ENCODE measurements at places on chromosomes 6 and 20. TPM values are rescaled to one million over a fixed set of nuclear protein-coding genes. Genes with fewer than 3 reads are reported as not detected.

LTB gene
- not detected for total RNA-seq

DNA sequence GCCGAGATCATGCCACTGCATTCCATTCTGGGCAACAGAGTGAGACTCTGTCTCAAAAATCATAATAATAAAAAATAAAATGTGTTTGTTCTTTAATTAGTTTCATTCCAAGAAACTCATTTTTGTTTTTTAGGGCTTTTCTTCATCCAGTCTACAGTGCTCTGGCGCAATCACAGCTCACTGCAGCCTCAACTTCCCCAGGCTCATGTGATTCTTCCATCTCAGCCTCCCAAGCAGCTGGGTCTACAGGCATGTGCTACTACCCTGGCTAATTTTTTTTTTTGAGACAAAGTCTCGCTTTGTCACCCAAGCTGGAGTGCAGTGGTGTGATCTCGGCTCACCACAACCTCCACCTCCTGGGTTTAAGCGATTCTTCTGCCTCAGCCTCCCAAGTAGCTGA lies 143.6 kb upstream of the JARID2 start:
- no peak for DNase-seq

DNA sequence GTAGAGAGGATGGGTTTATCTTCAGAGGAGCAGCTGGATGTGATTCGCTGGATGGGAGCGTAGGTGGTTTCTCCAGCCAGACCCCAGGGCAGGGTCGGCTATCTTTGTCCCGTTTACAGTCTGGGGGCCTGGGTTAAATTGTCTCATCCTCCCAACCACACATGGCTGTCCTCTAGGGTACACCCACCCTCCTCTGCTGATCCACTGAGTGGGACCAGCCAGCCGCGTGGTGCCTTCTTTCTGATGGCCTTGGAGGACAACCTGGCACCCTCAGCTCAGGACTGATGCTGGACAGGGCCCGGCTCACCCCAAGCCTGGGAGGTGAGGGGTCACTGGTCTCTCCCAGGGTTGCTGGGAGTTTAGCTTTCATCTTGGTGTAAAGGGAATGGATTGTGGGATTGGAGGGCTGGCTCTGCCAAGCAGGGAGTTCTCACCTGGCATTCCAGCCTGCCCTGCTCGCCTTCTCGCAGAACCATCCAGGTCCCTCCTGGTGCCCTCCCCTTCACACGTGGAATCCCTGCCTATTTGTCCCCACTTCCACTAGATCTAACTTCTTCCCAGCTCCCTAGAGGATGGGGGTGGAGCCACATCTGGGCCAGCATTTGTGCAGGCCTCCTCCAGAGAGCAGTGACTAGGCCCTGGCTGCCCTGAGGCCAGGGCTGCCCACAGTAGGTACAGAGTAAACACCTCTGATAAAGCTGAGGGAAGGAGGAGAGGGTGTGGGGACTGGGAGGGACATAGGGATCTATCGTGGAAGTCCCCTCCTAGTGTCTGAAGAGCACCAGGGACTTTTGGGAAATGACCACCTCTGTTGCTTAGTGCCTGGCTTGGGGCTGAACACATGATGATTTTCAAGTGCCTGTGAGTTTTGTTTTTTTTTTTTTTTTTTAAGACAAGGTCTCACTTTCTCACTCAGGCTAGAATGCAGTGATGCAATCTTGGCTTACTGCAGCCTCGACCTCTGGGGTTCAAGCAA lies 1.6 kb downstream of the ITPR3 start:
- DNase-seq: peak; percentile 66

DNA sequence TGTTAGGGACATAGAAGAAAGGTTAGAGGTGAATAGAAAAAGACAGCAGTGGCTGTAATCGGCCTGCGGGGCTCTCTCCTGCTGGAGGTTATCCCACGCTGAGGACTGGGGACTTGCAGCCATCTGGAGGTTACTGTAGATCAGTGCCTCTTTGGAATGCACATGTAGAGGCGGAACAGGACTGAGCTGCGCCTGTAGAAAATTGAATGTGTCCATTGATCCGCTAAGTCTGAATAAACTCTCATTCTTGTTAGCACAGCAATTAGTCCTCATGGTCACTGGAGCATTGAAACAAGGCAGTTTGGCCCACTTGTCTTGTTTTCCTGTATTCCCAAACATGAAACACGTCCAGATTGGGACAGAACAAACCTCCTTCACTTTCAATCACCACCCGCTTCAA lies 46.3 kb upstream of the F13A1 start:
- DNase-seq: no peak

- no peak for DNase-seq
These were observed 22.9 kb downstream of the ERMARD start for GRCh38 chr6:169774347-169774746.

DNA sequence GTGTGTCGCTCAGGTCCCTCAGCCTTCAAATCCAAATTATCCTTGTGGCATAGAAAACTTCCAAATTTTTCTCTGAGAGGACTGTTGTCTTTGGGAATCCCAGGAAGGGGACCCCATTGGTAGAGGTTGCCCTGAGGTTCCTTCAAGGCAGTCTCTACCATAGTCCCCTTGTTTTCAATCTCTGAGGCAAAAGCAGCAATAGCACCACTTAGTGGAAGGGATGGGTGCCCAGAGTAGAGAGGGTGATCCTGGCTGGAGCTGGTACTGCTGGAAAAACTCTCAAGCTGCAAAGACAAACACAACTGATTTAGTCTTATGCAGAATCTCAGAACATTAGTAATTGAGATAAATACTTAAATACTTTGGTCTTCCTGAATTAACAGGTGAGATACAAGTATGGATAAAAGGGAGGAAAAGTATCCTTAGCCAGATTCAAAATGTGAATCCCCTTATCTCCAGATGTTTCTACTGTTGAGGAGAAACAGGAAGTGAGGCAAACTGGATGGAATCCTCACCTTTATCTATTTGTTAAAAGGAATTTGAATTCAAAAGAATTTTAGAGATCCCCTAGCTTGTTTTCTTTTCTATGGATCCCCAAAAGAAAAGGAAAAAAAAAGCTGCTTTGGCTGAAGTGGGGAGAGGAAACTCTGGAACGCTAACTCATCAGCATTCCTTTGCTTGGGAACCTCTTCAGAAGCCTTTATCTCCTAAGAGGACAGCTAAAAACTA lies 13.4 kb downstream of the ZNF318 start:
- DNase-seq: no peak

GRCh38 chr6:161963181-161963580 lies 689.3 kb upstream of the AGPAT4 start:
- no peak for DNase-seq

LY6G6D gene
- not detected for total RNA-seq

LGSN gene
- not detected for total RNA-seq

DNA sequence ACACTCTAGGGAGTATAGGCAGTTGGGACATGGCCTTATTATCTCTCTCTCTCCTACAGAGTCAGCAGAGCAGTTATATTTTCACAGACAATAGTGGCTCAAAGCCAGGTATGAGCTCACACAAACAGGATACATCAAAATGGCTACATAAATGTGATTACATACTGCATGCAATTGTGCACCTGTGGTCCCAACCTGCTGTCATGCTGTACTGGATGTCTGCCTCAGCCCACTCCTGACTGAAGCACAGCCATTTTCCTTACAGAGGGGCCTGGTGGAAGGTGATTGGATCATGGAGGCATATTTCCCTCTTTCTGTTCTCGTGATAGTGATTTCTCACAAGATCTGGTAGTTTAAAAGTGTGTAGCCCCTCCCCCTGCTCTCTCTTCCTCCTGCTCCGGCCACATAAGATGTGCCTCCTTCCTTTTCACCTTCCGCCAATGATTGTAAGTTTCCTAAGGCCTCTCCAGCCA lies 37.0 kb upstream of the SAMHD1 start:
- peak; percentile 32 for DNase-seq

DNA sequence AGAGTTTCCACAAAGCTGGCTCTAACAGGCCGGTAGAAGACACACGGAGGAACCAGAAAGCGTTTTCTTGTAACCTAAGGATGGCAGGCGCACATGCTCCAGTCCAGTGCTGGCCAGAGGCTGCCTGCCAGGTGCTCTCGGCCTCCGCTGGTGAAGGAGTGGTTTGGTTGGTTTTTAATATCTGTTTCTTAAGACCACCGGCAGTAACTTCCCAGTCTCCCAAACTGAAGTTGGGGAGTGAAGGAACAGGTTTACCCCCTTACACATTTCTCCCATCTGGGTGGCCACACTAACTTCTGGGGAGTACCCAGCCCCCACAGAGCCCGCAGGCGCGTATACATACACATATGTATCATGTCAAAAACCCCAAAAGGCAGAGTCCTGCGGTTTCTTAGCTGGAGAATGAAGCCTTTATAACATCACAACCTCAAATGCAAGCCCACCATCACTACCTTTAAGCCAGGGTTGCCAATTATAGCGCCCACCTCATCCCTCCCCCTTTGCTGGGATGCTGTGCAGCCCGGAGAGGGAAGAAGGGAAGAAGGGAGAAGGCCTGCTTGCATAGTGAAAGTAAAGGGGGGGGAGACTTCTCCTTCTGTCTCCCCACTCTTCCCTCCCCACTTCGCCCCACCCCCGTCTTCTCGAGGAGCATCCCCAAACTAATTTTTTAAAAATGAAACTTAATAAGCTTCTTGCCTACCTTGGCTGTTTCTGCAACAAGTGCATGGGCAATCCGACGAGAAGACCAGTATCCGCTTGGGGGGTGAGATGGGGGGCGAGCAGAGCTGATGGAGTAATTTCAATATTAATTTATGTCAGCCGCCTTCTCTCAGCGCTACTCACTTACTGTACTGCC lies 1.0 kb downstream of the TRERF1 start:
- peak; percentile 38 for DNase-seq

GRCh38 chr6:27129095-27129815 lies 118.2 kb upstream of the PRSS16 start:
- DNase-seq: no peak

- no peak for DNase-seq
These were observed 60.6 kb downstream of the IGF2R start for GRCh38 chr6:160029525-160029924.

GRCh38 chr6:144289006-144289405 lies 3.9 kb downstream of the UTRN start:
- no peak for DNase-seq

DNA sequence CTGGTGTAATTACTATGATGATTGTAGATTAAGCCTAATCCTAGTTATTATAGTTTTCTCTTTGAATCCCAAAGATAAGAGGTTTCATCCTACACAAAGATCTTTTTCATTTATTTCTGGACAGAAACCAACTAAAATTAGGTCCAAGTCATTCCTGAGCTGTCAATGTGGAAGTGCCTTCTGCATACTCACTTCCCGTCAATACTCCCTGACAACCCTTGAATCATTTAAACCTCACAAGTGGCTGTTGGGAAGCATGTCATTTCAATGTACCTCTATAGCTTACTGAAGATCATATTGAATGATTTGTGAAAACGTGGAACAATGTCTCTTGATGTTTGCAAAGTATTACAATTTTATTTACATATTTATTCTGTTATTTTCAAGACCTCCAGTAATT lies 274.1 kb downstream of the HACE1 start:
- no peak for DNase-seq

- DNase-seq: peak; percentile 66
These were observed 53.3 kb upstream of the KLHL31 start for GRCh38 chr6:53718597-53719460.

BHLHE23 gene
- not detected for total RNA-seq

- DNase-seq: peak; percentile 54
These were observed 183.2 kb upstream of the MYLIP start for GRCh38 chr6:15945593-15946159.

DNA sequence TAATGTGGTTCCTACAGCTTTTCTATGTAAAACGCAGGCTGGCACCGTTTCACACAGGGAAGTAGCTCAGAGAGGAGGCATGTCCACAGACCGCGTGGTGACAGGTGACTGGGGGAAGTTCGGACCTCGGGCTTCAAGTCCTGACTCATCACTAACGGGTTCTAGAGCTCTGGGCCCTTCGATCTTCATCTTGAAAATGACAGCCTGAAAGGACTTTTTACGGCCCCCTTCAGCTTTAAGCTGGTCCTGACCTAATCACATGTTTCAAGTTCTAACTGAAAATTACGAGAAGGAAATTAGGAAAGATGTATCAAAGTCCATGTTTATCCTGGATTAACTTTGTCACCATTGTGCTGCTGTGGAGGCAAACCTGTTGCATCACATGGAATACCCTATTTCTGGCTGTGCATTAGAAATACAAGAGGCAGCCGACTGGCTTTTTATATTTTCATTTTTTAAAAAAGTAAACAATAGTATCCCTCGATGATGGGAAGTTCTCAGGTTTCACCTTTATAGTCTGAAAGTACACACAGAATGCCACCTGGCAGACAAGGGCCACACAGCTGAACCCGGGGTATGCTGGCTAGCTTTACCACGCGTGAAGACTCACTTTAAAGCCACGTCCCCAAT lies 2.0 kb downstream of the MAN1A1 start:
- DNase-seq: peak; percentile 37

NMBR gene
- not detected for total RNA-seq

- no peak for DNase-seq
These were observed 851 bp downstream of the SNX5 start for GRCh38 chr20:17967521-17968365.

MYLK2 gene
- 3.0 TPM for total RNA-seq

DNA sequence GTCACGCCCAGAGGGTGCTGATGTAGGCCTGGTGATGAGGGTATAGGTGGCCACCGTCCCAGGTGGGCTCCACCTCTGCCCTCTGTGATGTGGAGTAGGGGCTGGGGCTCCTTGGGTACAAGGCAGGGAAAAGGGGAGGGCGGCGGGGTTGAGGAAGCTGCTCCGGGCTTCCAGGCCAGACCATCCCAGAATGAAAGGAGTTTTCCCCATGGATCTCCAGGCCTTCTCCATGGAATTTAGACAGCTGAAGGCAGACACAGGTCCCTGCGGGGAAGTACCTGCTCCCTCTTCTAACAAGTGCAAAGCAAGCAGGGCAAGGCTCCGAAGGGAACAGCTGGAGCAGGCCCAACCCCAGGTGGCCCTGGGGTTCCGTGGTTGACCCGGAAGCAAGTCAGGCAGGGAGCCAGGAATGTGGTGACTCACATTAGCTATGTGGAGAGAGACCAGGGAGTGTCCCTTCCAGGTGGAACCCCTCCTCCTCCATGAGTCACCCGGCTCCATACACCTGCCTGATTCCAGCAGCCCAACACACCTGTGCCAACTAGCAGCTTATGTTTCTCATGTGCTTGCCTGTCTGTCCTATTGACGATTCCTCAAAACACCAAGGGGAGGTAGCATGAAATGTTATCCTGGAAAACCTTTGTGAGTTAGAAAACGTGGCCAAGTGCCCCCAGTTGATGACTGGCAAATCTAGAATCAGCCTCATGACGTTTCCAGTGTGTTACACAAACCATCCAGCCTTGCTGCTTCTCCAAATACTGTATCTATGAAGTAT lies 59.7 kb upstream of the SNX9 start:
- peak; percentile 96 for DNase-seq

GRCh38 chr20:20024942-20025341 lies 7.8 kb downstream of the NAA20 start:
- DNase-seq: no peak

WFDC2 gene
- total RNA-seq: not detected

GRCh38 chr20:56974499-56975250 lies 291.8 kb downstream of the BMP7 start:
- peak; percentile 66 for DNase-seq

Measured in Daoy (cell line).